Mesangial cell (primary cell): ENCODE measurements at places on chromosomes 4 and X. TPM values are rescaled to one million over a fixed set of nuclear protein-coding genes. Genes with fewer than 3 reads are reported as not detected.

CSN1S1 gene
- total RNA-seq: not detected in 2 replicates

GJB1 gene
- 0.25 TPM in 1 of 2 replicates, not detected in the other for total RNA-seq

CT45A2 gene
- not detected in 2 replicates for total RNA-seq

NXF2 gene
- not detected in 2 replicates for total RNA-seq

MUC7 gene
- total RNA-seq: not detected in 2 replicates

LPAR4 gene
- total RNA-seq: 0.63 and 1.8 TPM in 2 replicates

PYURF gene
- total RNA-seq: 49.2 and 68.7 TPM in 2 replicates

ATRX gene
- total RNA-seq: 38.1 and 99.8 TPM in 2 replicates

SLC7A11 gene
- 8.1 and 9.9 TPM in 2 replicates for total RNA-seq

ADH1B gene
- total RNA-seq: not detected in 2 replicates

MAOB gene
- 2.8 and 7.6 TPM in 2 replicates for total RNA-seq

SSX2B gene
- not detected in 2 replicates for total RNA-seq

RAB40A gene
- under 0.01 and 0.25 TPM in 2 replicates for total RNA-seq

ERVMER34-1 gene
- total RNA-seq: 1.4 and 1.8 TPM in 2 replicates

SNCA gene
- 4.2 and 10.3 TPM in 2 replicates for total RNA-seq

NAP1L2 gene
- under 0.01 and 0.16 TPM in 2 replicates for total RNA-seq

C4orf51 gene
- total RNA-seq: not detected in 2 replicates

NHS gene
- 4.1 and 7.7 TPM in 2 replicates for total RNA-seq

CWH43 gene
- total RNA-seq: not detected in 2 replicates

WDR17 gene
- total RNA-seq: 0.98 and 1.3 TPM in 2 replicates

APOOL gene
- total RNA-seq: 3.4 and 6.6 TPM in 2 replicates

PNMA6A gene
- total RNA-seq: 2.6 and 6.8 TPM in 2 replicates

CC2D2A gene
- 9.0 and 23.5 TPM in 2 replicates for total RNA-seq

FGF13 gene
- 0.16 and 2.3 TPM in 2 replicates for total RNA-seq

SOWAHD gene
- 0.38 TPM in 1 of 2 replicates, not detected in the other for total RNA-seq
